ENCODE measurements at places on chromosomes 4 and X.

- peak; percentile 76 for DNase-seq
Measured at GRCh38 chr4:168541266-168541953, 44.6 kb downstream of the PALLD start.

DNA sequence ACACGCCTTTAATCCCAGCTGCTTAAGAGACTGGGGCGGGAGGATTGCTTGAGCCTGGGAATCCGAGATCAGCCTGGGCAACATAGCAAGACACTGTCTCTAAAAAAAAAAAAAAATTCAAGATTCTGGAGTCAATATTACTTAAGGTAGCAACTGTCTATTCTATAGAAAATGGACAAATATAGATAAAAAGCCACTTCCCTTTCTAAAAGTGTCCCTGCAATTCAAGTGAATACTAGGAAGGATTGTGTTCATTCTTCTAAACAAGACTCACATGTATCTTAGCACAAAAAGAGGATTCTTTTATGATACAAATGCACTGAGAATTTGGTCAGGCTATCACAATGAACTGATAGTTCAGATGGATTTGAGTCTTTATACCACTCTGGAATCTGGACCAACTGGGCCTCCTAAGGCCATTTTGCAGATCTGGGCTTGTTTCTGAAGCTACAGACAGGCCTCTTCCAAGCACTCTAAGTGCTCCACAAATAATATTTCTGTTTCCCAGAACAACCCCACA, 7.0 kb downstream of the PKD2 start:
- no peak for DNase-seq

DNA sequence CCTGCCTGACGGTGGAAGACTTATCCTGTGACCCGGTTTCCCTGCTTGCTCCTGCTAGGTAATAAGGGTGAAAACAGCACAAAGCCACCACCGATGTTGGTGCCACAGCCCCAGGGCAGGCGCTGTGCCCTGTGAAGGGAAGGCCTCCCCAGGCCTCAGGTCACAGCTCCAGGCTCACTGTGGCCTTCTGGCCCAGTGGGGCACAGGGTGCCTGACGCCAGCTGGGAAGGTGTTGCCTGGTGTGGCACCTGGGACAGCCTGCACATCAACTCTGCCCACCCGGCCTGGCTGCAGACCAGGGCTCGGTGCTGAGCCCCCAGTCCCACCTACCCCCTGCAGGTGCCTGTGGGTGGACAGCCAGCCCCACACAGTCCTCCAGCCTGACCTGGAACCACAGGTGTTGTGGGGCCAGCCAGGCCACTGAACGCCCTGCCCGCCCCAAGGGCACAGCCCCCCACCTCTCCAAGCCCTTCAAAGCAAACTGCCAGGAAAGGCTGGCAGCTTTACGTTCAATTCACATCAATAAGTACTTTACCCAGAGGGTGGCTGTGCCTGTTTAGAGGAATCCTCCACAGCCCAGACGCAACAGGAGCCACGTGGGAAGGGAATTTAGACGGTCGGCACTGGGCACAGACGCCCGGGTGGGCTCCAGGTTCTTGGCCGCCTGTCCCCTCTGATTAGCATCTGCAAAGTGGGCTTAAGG, 54.3 kb downstream of the ZFYVE28 start:
- no peak for DNase-seq

DNA sequence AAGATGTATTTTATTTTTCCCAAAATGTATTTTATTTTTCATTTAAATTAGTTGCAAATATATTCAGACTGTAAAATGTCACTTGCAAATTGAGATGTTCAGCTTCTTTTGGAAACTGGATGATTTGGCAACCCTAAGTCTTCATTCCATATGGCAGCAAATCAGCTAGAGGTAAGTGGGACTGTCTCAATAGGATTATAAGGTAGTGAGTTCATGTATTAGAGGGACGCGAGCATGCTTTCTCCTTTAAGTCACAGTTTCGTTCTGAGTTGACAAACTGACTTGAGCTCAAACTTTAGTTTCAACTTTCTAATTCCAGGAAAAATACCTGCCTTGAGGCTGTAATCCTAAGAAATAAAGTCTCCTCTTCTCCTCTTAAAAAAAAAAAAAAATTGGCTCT, 44.2 kb upstream of the TMEM131L start:
- no peak for DNase-seq

- DNase-seq = no peak
Measured at GRCh38 chr4:75015627-75016026, 82.7 kb downstream of the PARM1 start.
